ENCODE measurements at places on chromosomes 11 and 22. TPM values are rescaled to one million over a fixed set of nuclear protein-coding genes. Genes with fewer than 3 reads are reported as not detected.

GRCh38 chr11:2472428-2473186, 27.8 kb downstream of the KCNQ1 start:
- no peak for DNase-seq

DNA sequence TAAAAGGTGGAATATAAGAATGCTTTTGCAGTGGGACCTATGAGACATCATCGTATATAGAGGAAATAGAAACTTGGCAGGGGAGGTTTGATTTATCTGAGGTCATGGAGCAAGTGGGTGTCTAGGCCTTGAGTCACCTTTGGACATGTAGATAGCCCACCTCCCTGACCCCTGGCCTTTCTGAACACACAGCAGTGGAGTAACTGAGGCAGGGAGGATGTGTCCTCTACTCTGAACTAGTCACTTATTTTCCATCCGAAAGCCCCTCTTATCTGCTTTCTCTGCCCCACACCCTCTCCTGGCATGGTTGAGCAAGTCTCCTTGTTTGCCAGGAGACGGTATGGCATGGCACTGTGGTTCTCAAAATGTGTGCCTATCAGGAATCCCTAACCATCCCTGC, 7.9 kb downstream of the CD82 start:
- DNase-seq: no peak

GRCh38 chr11:86623041-86623621, 49.3 kb downstream of the ME3 start:
- DNase-seq: no peak

GRCh38 chr22:38104084-38104483, 6.4 kb downstream of the BAIAP2L2 start:
- no peak for DNase-seq

- no peak for DNase-seq
Observed at GRCh38 chr11:80414181-80415165, 973.6 kb upstream of the TENM4 start.

GRCh38 chr11:92295175-92296137, 70.8 kb downstream of the FAT3 start:
- no peak for DNase-seq

GRCh38 chr11:94954753-94955152, 18.6 kb downstream of the CWC15 start:
- no peak for DNase-seq

GRCh38 chr11:68321293-68322051, 9.1 kb downstream of the LRP5 start:
- no peak for DNase-seq

GRCh38 chr22:35089139-35089538, 23.2 kb downstream of the ISX start:
- DNase-seq: no peak

- no peak for DNase-seq
Observed at GRCh38 chr22:35552196-35552842, 11.7 kb downstream of the RASD2 start.

- no peak for DNase-seq
Observed at GRCh38 chr11:30821438-30821965, 235.3 kb upstream of the MPPED2 start.

The CNTF gene
- total RNA-seq: 11.9 TPM

- DNase-seq: no peak
Observed at GRCh38 chr22:44288913-44289312, 23.8 kb downstream of the SHISAL1 start.

The GAB4 gene
- 0.10 TPM for total RNA-seq

GRCh38 chr22:33167998-33168790, 110.0 kb upstream of the SYN3 start:
- no peak for DNase-seq

The AGBL2 gene
- 1.5 TPM for total RNA-seq

DNA sequence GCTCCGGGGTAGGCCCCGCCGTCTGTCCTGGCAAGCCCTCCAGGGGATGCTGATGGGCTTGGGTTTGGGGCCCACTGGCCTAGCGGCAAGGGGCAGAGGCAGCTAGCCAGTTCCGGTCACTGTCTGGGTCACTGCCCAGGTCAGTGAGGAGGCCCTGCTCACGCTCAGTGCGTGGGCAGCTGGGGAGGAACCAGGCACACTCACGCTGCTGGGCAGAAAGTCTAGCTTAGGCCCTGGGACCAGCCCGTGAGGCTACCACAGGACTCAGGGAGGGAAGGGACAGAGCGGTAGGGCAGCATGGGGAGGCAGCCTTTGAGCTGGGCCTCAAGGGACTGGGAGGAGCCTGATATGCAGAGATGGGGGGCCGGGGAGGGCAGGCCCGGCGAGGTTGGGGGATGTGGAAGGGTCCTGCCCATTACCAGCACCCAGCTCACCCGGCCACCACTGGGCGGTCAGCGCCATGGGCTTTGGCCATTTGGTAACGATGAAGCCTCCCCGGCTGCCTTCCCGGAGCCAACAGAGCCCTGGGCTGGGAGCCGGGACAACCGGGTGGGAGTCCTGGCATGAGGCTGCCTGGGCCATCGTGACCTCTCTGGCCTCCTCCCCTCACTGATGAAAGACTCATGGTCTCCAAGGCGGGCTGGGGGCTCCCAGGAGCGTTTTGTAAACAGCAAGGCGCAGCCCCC, 14.2 kb downstream of the SHISAL1 start:
- no peak for DNase-seq

- no peak for DNase-seq
Observed at GRCh38 chr11:103545551-103545950, 436.3 kb downstream of the DYNC2H1 start.

The UBQLNL gene
- 0.55 TPM for total RNA-seq

The RASGRP2 gene
- total RNA-seq: 23.7 TPM

The CHRDL2 gene
- total RNA-seq: 0.30 TPM

The ATF4 gene
- 250 TPM for total RNA-seq

The CASP1 gene
- 11.3 TPM for total RNA-seq

The RIMBP3C gene
- 0.30 TPM for total RNA-seq

DNA sequence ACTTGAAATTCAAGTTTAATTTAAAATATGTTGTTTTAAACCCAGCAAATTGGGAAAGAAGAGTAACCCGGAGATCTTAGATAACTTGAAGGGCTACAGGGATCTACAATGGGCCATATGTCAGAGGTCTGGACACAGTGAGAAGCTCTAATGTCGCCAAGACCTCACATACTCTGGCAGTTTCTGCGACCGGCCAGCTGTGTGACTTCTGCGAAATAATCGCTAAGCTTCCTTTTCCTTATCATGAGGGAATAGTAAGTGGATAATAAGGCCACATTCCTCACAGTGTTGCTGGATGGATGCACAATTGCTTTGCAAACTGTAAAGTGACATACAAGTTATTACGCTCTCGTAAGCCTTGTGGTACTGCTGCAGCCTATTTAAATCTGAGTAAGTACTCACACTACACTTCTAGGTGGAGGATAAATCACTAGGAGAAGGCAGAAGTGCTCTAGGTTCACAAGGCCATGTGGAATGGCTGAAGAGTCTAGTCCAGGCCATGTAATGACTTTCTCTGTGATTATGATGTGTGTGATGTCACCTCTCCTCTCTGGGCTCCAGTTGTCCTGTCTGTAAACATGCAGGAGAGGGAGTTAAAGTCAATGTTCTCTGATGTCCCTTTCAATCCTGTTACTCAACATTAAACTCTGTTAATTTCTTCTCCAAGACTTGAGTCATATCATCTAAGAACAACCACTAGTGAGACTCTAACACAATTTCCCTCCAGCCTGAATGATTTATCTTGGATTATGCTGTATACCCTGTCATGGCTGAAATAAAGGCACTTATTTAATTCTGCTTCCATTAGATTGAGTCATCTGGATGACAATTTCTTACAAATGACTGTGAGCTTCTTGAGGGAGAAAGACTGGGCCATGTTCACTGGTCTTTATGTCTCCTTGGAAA, 192.6 kb upstream of the NARS2 start:
- no peak for DNase-seq

- DNase-seq: no peak
Observed at GRCh38 chr11:132763503-132763902, 768.8 kb downstream of the OPCML start.

DNA sequence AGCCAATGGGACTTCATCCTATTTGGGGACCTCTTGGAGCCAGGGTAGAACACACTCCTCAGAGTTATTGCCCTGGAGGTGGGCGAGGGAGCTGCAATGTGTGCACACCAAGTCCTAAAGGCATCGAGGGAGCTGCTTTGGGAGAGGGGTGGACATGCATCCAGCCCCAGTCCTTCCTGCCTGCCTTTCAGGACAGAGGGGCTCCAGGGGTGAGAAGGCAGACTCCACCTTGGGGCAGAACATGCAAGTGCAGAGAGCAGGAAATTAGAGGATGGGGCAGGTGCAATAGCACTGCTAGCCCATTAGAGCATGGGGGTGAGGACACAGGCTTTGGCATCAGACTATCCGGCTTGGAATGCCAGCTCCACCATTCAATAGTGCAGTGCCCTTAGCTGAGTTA, 288.5 kb downstream of the OPCML start:
- DNase-seq: no peak

GRCh38 chr11:114400216-114400914, at the start of the genes C11orf71 and RBM7:
C11orf71 (minus strand) TSS chr11:114400511; CDS start chr11:114400331, 180 bp downstream.
RBM7 (plus strand) TSS chr11:114400666; CDS start chr11:114400672, 6 bp downstream.
- peak; percentile 93 for DNase-seq

GRCh38 chr11:128595221-128595620, 7.9 kb upstream of the ETS1 start:
- no peak for DNase-seq

DNA sequence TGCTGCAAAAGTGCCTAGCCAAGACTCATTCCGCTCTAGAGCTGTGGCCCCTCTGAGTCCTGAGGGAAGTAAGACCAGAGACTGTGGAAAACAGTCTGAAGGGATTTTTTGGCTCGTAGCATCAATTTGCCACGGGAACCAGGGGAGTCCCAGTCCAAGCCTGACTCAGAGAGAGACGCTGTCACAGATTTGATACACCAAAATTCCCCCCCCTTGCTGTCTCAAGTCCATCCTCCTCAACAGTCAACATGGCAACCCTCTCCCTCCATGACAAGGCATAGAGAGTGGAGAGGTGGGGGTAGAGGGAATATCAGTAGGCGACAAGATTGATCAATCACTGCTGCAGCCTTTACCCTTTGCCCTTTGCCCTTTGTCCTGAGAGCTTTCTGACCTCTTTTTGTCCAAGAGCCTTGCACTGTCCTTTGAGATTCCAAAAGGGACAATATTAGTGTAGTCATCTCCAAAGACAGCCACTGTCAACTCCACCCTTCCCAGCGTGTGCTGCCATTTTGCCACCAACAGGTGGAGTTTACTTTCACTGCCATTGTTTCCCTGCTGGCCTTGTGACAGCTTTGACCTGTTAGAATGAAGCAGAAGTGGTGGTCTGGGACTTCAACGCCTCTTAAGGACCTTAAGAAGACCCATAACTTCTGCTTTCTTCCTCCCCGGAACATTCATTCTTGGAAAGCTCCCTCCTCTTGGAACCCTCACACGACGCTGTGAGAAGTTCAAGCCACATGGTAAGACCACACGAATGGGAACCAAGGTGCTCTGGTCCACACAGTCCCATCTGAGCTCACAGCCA, 7.3 kb downstream of the SLC15A3 start:
- no peak for DNase-seq

DNA sequence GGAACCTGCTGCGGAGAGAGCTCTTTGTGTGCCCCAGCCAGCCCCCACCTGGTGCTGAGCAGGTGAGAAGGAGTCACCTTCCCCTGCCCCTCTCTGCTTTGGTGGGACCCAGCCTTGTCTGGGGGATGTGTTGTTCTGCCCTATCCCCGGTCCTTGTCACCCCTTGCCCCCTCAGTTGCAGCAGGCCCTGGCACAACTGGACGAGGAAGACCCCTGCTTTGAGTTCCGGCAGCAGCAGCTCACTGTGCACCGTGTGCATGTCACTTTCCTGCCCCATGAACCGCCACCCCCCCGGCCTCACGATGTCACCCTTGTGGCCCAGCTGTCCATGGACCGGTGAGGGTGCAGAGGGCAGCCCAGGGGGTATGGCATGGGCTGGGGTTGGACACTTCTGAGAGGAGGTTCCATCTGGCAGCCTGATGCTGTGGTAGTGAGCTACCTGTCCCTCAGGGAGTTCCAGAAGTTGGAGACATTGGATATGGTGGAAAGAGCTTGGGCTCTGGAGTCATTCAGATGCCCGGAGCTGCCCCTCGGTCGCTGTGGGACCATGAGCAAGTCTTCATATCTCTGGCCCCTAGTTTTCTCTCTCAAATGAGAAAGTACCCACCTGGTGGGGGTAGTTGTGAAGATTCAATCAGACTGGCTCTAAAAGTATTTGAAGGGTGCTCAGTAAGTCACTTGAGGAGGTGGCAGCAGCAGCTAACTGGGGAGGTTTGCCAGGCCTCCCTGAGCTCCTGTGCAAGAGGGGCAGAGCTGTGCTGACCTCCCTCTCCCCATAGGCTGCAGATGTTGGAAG, 4.3 kb downstream of the LARGE2 start:
- DNase-seq: no peak

- no peak for DNase-seq
Observed at GRCh38 chr11:65781962-65782815, 1.4 kb upstream of the AP5B1 start.

DNA sequence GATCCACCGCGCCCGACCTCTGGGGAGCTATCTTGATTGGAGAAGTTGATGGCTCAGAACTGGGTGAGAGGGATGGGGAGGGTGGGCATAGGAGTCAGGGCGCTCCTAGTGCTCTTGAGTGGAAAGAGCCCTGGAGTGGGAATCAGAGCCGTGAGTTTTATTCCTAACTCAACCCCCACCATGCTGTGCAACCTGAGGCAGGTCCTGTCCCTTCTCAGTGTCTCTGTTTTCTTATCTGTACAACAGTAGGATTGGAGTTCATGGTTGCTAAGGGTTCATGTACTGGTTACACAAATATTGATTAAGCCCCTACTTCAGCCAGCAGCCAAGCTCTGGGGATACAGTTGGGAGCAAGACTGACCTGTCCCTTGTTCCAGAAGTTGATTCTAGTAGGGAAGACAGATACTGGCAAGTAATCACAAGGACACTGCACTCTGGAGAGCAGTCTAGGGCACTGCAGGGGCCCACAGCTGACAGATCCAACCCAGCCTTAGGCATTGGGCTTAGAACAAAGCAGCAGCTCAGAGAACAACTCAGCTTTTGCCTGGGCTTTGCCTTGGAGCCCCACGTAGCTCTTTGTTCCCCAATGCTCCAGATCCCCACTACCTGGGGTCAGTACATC, 12.4 kb upstream of the DAGLA start:
- DNase-seq: no peak

DNA sequence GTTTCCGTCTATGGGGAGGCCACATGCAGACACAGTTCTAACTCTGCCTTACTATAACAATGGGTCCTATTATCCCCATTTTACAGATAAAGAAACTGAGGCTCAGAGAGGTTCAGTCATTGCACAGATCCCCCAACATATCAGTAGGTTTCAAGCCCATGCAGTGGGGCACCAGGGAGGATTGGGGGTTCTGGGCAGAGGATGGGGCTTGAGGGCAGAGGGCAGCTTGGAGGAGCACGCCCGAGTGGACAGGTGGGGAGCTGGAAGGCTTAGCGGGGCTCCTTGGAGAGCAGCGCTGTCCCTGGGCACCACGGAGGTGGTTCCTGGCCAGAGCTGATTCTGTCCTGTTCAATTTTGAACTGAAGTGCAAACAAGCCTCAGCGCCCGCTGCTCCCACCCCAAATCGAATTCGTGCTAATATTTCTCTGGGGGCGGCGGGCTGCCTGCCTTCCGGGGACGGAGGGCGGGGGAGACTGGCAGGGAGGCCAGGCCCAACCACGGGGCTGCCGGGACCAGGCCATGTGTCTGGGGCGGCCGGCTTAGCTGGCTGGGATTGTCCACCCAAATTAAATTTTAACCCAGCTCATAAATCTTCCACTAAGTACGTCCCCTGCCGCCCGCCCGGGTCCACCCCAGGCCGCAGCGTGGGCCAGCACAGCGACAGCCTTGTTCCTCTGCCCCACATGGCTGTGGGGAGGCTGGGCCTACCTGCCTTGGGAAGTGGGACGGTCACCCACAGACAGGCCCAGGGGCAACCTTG, 49.4 kb downstream of the FLRT1 start:
- DNase-seq: no peak

The SLC5A4 gene
- 1.1 TPM for total RNA-seq

GRCh38 chr22:28728002-28728401, 13.6 kb downstream of the CHEK2 start:
- no peak for DNase-seq
